ENCODE measurements at places on chromosomes 2 and 18.

DNA sequence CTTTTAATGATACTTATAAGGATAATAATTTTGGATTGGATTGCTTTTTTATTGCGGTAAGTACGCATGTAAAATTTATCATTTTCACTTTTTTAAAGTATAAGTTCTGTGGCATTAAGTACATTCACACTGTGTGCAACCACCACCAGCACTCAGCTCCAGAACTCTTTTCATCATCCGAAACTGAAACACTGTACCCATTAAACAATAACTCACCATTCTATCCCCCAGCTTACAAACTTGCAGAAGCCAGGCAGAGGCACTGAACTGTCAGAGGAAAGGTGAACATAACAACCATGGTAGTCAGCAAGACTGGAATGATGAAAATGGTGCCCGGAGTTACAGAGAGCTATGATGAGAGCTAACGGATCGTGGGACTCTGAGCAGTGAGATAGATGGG lies 465.9 kb downstream of the ADCYAP1 start:
- DNase-seq = no peak

GRCh38 chr18:12928206-12928605 lies 19.6 kb upstream of the SEH1L start:
- DNase-seq = no peak

DNA sequence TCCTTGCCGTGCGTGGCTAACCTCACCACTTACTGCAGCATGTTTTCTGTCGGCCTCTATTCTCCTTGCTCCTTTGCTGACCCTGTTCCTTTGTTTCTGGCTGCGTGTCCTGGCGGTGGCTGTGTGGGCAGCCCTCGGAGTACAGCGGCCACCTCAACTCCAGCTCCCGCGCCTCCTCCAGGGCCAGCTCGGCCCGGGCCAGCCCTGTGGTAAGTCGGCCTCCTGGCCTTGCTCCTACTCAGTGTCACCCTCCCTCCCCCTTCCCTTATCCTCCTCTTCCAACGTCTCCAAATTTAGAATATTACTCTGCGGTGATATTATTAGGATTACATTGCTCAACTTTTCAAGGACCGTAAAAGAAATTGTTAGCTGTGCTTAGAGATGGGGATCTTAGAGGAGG lies 59.5 kb upstream of the RBM44 start:
- DNase-seq = no peak

GRCh38 chr2:74501335-74502071 lies 2.1 kb upstream of the LBX2 start:
- DNase-seq = no peak

- DNase-seq = no peak
These were observed 519.8 kb upstream of the ZNF804A start for GRCh38 chr2:184078496-184078895.

DNA sequence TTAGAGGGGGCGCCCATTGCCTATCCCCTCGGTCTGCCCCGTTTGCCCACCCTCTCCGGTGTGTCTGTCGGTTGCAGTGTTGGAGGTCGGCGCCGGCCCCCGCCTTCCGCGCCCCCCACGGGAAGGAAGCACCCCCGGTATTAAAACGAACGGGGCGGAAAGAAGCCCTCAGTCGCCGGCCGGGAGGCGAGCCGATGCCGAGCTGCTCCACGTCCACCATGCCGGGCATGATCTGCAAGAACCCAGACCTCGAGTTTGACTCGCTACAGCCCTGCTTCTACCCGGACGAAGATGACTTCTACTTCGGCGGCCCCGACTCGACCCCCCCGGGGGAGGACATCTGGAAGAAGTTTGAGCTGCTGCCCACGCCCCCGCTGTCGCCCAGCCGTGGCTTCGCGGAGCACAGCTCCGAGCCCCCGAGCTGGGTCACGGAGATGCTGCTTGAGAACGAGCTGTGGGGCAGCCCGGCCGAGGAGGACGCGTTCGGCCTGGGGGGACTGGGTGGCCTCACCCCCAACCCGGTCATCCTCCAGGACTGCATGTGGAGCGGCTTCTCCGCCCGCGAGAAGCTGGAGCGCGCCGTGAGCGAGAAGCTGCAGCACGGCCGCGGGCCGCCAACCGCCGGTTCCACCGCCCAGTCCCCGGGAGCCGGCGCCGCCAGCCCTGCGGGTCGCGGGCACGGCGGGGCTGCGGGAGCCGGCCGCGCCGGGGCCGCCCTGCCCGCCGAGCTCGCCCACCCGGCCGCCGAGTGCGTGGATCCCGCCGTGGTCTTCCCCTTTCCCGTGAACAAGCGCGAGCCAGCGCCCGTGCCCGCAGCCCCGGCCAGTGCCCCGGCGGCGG lies 1.7 kb downstream of the MYCN start:
- DNase-seq = peak; percentile 56

- no peak for DNase-seq
These were observed 37.8 kb downstream of the PRELID3A start for GRCh38 chr18:12445554-12445953.

Data from AG20443 (cell line).